ENCODE measurements at places on chromosomes 3 and 15.

DNA sequence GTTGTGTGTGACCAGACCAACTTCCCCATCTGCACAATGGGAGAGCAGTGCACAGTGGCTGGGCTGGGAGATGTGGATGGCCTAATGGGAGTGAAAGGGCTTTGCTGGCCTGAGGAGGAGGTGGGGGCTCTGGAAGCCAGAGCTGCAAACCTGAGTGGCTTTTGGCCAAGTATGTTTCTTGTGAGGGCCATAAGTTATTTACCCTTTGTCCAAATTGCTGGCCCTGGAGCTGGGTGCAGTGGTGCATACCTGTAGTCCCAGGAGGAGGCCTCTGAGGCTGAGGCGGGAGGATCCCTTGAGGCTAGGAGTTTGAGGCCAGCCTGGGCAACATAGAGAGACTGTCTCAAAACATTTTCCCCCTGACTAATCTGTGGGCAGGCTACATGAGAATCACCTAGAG lies 129.1 kb downstream of the WNT7A start:
- no peak for DNase-seq

- DNase-seq: no peak
These were observed 14.5 kb downstream of the EPHB1 start for GRCh38 chr3:134809427-134810051.

DNA sequence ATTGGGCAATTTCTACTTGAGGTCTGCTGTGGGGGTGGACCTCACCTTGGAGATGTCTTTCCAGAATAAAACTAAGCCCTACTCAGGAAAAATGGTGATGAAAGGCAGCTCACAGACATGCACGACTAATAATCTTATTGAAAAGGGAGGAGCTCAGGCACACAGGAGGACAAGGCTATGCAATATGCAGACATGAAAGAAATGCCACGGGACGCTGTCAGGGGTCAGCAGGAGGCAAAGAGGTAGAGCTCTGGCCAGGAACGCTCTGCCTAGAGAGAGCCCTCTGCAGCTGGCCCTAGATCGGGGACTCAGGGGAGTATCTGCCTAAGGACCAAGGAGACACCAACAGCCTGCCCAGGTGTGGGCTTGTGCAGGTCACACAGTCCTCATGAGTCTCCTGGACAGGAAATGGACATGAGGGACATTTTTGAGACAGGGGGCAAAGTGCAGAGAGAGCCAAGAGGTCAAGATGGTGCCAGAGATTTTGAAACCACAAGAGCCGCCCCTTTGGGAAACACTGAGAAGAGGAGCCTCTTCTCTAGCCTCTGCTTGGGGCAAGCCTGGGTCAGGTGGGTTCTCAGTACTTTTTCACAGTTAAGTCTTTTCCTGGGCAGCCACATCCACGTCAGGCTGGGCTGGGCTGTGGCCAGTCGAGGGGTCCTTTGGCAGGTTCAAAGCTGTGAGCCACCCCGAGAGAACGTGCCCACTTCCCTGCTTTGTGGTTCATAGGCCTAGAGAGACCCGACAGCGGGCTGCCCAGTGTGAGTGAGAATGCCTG lies 23.2 kb downstream of the EAF1 start:
- DNase-seq: no peak

GRCh38 chr3:174408310-174408709 lies 450.8 kb upstream of the NAALADL2 start:
- DNase-seq: no peak

DNA sequence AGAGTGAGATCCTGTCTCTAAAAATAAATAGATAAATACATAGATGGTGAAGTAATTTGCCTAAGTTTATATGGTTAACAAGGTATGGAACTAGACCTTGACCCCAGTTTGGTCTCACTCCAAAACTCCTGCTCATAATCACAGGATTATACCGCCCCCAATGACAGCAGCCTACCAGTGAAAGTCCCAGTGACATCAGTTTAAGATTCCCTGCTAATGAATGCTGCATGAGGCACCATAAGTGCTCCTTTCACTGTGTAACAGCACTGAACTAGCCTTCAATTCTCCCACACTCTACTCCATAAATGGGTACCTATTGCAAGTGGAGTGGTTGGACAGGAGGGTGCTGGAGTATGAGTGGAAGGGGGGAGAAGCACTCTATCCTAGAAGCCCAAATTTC lies 23.7 kb upstream of the THSD4 start:
- no peak for DNase-seq

GRCh38 chr3:66971891-66972551 lies 26.1 kb upstream of the KBTBD8 start:
- peak; percentile 52 for DNase-seq

- DNase-seq: no peak
These were observed 308.3 kb downstream of the GAP43 start for GRCh38 chr3:115931581-115931980.

- no peak for DNase-seq
These were observed 9.7 kb upstream of the SLMAP start for GRCh38 chr3:57746156-57747010.

GRCh38 chr3:28586325-28586724 lies 237.7 kb upstream of the AZI2 start:
- DNase-seq: no peak

- DNase-seq: no peak
These were observed 38.5 kb upstream of the XCR1 start for GRCh38 chr3:46065750-46066256.

DNA sequence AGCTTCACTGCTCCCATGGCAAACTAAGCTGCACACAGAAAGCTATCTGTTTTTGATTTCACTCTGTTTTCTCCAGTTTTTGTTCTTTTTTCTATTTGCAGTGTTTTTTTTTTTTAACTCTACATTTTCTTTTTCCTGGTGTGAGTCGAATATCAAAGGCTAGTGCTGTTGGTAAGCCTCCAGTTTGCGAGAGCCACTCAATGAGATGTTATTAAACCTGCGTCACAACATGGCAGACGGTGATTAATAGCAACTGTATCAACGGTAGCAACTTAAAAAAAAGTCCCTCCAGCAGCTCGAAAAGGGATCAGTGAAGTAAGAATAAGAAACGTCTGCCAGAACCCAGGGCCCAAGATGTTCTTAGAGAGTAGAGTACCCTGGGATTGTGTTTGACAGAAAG lies 84.1 kb downstream of the MEIS2 start:
- no peak for DNase-seq

DNA sequence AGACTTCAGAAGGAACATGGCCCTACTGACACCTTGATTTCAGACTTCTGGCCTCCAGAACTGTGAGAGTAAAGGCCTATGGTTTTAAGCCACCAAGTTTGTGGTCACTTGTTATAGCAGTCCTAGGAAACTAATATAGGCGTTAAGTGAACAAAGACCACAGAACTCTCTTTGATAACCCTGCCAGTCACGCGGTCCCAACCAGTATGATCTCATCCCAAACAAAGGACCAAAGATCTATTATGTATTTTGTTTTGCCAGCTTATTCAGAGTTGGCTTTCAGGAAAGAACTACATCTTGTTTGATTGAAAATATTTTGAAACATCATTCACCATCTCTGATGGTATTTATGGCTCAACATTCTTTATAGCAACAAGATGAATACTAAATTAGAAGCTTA lies 294.4 kb upstream of the SLCO3A1 start:
- no peak for DNase-seq

DNA sequence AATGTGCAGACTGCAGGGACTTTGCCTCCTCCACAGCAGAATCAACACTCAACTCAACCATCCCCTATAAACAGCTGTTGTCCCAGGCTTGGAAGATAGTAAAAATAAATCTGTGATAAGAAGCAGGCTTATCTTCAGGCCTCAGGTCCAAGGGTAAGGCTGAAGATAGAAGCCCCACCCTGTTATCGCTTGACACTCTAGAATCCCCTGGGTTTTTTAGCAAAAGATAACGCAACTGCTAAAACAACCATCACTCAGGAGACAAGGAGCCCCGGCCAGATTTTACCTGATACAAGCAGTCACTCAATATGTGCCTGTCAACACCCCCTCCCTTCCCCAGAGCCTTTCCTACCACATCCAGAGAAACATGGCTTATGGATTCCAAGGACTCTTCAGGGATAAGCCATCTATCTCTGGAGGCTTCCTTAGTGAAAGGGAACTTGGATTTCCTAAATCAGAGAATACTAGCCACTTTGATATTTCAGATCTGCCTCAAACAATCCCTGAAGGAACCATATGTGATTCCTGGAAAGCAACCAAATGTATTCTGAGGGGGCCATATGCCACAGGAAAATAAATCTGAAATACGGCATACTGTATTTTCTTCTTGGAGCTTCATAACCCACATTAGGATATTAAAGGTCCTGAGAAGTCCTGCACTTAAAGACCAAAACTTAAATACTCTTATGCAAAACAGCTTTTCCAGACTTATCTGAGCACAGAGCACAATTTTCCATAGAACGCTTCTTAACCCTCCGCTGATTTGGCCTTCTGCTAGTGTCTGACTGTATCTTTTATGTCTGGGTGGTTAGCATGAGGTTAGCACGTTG lies 60.4 kb downstream of the LYZL4 start:
- no peak for DNase-seq

DNA sequence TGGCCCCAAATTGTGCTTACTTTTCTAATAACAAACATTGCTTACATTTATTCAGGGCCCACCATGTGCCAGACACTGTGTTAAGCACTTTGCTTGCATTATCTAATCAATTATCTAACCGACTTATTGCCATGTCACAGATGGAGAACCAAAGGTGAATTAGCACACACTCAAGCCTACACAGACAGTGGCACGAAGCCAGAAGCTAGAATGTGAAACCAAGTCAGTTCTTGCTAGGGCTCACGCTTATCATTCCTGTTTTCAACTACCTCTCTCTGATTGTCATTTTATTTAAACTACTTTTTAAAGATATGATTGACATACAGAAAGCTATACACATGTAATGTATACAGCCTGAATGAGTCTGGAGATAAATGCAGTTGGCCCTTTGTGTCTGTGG lies 215.7 kb upstream of the CFAP20DC start:
- DNase-seq: no peak

GRCh38 chr3:152737021-152737908 lies 97.7 kb upstream of the P2RY1 start:
- DNase-seq: no peak

DNA sequence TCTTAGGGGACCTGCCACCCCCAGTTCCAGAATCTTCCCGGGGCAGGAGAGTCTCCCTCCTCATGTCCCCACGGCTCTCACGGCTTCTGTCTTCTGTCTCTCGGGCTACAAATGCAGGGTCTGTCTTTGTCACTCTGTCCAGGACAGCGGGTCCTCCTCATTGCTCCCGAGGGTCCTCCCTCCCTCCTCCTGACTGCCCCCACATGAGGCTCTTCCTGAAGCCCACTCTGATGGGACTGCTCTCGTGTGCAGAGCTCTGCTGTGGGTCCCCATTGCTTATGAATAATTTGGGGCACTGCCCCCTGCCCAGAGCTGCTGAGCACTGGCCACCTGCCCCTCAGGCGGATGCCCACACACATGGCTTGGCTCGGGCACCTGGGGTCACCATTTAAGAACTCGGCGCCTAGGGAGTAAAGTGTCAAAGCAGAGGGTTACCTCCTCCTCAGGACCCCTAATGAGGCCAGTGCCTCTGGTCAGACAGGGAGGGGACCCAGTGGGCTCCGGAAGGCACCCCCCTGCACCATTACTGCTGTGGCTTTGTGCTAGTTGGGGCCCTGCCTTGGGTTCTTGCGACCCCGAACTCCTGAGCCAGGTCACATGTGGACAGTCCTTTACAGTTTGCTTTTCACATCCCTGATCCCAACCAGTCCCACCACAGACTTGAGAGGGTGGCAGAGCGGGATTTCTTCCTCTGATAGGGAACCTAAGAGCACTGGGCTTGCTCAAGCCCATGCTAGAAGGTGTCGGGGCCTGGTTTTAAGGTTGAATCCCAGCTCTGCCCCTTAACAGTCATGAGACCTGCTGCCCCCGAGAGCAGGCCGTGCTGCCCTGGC lies 22.1 kb downstream of the HDAC11 start:
- DNase-seq: no peak

- no peak for DNase-seq
These were observed 695.4 kb downstream of the FHIT start for GRCh38 chr3:60555686-60556354.

GRCh38 chr15:50095938-50096821 lies 22.9 kb downstream of the ATP8B4 start:
- no peak for DNase-seq

DNA sequence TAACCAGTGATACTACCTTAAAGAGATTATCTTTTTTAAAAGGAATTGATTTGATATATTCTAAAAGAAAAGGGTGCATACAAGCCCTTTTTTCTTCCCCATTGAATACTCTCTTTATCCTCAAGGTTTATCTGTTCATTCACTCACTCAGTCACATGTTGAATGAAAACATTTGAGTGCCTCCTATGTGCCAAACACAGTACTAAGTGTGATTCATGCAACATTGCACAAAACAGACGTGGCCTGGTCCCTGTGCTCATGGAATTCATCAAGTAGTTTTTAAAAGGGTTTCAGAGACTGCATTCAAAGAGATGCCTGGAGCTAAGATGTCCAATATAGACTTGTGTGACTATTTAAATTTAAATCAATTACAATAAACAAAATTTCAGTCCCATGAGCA lies 462.2 kb upstream of the MDFIC2 start:
- DNase-seq: no peak

GRCh38 chr3:98808071-98808470 lies 44.9 kb downstream of the ST3GAL6 start:
- DNase-seq: no peak

DNA sequence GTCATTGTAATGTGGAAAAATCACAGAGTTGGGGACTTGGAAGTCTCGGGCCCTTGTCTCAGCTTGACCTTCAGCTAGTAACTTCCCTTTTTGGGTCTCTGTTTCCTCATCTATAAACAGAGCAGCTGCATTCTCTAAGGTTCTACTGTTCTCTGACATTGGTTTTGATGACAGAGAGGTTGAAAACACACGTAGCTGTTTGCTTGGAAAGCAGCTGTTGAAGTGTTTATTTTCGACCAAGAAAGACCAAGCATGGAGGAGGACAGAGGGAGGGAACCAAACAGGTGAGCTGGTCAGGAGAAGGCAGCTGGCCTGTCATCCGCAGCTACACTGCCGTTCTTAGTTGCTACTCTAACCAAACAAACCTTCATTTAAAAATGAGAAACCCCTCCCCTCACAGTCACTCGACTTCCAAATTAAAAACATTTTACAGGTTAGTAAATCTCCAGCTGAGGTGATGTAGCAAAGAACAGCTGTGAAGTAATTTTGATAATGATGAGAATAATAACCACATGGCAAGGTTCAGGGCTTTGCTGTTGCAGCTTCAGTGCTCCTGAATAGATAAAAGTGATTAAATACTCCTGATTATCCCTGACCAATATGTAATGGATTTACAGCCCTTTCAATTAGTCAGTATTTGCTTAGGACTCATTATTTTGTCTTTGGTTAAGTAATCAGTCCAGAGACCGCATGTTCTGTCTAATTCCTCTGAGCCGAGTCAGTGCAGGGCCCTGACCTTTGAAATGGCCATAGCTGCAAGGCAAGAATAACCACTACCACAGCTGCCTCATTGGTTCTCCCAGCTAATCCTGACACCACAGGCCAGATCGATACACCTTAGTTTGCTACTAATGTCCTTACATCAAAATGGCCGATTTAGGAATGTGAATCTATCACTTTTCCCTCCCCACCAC lies 65.3 kb downstream of the MEIS2 start:
- DNase-seq: no peak

DNA sequence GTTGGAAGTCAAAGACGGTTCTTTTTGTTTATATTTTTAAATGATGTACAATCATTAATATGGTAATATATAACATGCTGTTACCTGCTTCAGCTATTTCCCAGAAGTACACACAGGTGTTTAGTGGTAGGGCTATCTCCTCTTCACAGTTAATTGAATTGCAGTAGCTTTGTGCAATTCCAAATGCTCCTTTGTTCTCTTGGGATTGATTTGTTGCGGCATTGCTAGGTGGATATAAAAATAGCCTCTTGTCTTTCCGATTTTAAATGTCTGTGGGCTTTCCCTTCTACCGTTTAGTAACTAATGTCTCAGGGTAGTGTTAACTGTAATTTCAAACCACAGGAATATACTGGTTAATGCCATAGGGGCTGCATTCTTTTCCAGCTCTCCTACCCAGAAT lies 307.6 kb upstream of the SLITRK3 start:
- no peak for DNase-seq
